Lower lobe of right lung (tissue), 2 donors: ENCODE measurements at places on chromosomes 12 and 14. TPM values are rescaled to one million over a fixed set of nuclear protein-coding genes. Genes with fewer than 3 reads are reported as not detected.

PLEKHD1 gene
- total RNA-seq: 0.47 TPM

TEX52 gene
- total RNA-seq: not detected

KCNJ8 gene
- 12.8 TPM for total RNA-seq

MYO1H gene
- 0.30 TPM for total RNA-seq

MANSC1 gene
- total RNA-seq: 23.7 TPM

GPR84 gene
- 0.65 TPM for total RNA-seq

DNA sequence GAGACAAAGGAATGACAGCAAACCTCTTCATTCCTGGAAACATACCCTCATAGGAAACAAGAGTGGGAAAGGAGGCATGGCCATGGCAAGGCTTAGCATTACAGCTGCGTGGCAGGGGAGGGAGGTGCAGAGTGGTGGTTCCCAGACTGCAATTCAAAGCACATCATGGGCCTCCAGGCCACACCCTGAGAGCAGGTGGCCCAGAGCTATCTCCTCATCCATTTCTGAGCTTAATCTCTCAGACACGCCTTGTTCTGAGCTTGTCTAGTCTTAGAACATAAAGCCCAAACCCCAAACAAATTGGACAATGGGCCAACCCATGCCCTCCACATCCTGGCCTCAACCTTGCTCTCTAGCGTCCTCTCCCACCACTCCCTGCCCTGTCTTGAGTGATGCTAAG is 5.9 kb upstream of the KRT3 start:
- no peak for DNase-seq

DNA sequence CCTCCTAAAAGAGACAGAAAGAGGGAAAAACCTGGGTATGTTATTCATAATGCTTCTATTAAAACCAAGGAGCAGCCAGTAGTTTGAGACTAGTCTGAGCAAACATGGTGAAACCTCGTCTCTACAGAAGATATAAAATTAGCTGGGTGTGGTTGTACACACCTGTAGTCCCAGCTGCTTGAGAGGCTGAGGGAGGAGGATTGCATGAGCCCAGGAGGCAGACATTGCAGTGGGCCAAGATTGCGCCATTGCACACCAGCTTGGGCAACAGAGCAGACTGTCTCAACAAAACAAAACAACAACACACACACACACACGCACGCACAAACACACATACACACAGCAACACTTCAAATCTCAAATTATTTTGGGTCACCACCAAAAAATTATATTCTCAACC is 27.8 kb downstream of the HECTD4 start:
- no peak for DNase-seq

- DNase-seq: no peak
These were observed 3.9 kb downstream of the KRT2 start for GRCh38 chr12:52648012-52648550.

GRCh38 chr12:57456145-57456700 is 1.1 kb downstream of the INHBE start:
- DNase-seq: no peak

DNA sequence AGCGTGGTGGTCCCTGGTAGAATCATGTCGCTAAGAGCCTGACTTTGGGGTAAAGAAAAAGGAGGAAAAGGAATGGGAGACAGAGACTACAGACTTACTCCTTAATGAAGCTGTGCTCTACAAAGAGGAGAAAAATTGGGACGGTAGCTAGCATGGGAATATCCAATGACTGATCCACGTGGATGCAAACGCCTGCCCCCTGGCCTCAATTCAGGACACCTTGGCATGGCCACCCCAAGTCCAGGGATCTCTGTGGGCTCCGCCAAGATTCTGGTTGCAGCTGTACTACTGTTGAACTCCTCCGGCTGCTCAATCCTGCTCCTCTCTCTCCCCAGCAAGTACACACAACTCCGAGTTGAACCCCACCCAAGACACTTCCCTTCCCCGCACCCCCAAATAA is 70.5 kb upstream of the DIO3 start:
- DNase-seq: peak; percentile 24

DNA sequence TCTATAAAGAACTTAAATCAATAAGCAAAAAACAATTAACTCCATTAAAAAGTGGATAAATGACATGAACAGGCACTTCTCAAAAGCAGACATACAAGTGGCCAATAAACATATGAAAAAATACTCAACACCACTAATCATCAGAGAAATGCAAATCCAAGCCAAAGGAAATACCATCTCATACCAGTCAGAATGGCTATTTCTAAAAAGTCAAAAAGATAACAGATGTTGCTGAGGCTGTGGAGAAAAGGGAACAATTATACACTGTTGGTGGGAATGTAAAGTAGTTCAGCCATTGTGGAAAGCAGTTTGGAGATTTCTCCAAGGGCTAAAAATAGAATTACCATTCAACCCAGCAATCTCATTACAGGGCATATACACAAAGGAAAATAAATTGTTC is 234.5 kb upstream of the PLXNC1 start:
- DNase-seq: no peak

GRCh38 chr12:54859502-54859901 is 5.2 kb downstream of the MUCL1 start:
- DNase-seq: no peak

DNA sequence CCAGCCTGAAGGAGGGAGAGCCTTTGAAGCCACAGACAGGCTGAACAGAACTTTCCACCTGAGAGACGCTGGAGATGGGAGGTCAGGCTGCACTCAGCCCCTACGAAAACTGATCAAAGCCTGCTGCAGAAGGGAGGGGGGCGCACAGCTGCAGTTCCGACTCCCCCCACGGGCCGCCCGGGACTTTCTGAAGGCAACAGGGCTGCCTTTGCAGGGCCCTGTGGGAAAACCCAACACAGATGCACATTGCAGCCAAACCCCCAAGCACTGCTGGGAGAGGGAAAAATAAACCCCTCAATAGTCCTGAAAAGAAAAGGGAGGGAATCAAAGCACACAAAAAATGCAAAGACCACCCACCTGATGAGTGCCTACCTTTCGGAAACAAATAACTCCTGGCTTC is 290.6 kb downstream of the ZFP36L1 start:
- DNase-seq: no peak

DNA sequence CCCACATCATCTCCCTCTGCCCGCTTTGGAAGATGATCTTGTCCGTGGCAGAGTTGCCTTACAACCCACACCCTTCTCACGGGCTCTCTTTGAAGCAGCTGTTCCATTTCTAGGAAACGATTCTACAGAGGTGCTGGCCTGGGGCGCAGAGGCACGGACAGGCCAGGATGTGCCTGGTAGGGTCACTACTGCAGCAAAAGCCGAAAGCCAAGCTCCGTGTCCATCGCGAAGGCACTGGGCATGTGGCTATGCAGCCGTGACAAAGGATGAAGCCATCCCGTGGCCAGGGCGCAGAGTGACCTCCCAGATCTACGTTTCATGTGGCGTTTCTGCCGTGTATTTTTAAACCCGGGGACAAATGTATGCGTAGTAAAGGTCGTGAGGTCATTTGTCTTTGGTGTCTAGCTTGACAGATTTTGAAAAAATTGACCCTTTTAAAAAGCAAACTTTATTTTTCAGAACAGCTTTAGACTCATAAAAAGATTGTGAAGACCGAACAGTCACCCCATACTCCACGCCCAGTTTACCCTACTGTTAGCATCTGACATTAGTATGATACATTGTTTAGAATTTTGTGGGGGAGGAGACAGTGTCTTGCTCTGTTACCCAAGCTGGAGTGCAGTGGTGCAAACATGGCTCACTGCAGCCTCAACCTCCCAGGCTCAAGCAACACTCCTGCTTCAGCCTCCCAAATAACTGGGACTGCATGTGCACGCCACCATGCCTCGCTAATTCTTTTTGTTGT is 40.4 kb upstream of the NCOR2 start:
- DNase-seq: no peak

GRCh38 chr12:89477633-89478279 is 46.8 kb downstream of the GALNT4 start:
- no peak for DNase-seq

GRCh38 chr12:34219046-34219770 is 196.9 kb downstream of the ALG10 start:
- DNase-seq: no peak

DNA sequence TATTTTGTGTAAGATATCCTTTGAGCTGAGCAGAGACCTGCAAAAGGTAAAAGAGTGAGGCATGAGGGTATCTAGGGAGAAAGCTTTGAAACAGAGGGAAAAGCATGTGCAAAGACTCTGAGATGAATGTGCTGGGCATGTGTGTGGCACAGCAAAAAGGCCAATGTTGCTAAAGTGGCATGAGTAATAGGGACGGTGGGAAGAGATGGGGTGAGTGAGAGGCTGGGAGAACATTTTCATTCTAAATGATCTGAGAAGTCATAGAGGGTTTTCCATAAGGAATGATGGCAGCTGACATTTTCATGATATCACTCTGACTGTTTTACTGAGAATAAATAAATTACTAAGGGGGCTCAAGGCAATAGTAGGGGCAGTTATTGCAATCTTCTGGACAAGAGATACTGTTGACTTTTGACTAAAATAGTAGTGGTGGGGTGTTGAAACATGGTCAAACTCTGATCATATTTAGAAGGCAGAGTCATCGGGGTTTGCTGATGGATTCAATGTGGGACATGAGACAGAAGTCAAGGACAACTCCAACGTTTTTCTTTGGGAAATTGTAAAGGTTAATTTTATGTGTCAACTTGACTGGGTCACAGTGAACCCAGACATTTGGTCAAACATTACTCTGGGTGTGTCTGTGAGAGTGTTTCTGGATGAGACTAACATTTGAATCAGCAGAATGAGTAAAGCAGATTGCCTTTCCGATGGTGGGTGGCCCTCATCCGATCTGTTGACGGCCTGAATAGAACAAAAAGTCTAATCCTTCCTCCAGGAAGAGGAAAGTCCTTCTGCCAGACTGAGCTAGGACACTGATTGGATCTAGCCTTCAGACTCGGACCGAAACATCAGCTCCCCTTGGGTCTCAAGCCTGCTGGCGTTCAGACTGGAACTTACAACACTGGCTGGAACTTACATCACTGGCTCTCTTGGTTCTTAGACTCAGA is 193.9 kb upstream of the PLXNC1 start:
- DNase-seq: no peak

DNA sequence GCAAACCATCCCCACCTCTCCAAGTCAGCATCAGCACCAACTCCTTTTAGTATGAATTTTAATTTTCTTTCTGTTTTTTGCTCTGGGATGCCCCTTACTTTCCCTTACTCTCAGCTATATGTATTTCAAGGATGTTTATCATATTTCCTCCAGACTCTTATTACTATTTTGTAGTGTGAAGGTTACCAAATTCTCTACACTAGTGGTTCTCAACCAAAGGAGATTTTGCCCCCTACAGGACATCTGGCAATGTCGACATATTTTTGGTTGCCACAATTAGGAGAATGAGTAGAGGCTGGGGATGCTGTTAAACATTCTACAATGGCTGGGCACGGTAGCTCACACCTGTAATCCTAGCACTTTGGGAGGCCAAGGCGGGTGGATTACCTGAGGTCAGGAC is 29.1 kb upstream of the SOS2 start:
- no peak for DNase-seq

- DNase-seq: no peak
These were observed 13.9 kb upstream of the TNFRSF1A start for GRCh38 chr12:6355491-6356373.

DNA sequence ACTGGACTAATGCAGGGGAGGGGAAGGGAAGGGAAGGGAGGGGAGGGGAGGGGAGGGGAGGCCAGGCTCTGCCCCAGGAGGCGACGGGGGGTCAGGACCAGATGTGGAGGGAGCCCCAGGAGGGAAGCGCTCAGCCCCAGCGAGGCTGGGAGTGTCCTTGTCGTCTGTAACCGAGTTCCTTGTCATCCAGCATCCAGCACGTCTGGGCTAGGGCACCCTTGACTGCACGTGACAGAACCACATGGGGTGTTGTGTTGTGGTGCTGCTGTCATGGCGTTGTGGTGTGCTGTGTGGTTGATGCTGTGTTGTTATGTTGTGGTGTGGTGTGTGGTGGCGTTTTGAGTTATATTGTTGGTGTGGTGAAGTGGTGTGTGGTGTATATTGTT is 28.4 kb upstream of the SFSWAP start:
- no peak for DNase-seq

- no peak for DNase-seq
These were observed 127.2 kb upstream of the TMEM132D start for GRCh38 chr12:130031041-130031440.

- DNase-seq: no peak
These were observed 47.7 kb downstream of the B4GALNT3 start for GRCh38 chr12:507391-507796.

GRCh38 chr12:67394550-67394949 is 125.4 kb downstream of the CAND1 start:
- DNase-seq: no peak

DNA sequence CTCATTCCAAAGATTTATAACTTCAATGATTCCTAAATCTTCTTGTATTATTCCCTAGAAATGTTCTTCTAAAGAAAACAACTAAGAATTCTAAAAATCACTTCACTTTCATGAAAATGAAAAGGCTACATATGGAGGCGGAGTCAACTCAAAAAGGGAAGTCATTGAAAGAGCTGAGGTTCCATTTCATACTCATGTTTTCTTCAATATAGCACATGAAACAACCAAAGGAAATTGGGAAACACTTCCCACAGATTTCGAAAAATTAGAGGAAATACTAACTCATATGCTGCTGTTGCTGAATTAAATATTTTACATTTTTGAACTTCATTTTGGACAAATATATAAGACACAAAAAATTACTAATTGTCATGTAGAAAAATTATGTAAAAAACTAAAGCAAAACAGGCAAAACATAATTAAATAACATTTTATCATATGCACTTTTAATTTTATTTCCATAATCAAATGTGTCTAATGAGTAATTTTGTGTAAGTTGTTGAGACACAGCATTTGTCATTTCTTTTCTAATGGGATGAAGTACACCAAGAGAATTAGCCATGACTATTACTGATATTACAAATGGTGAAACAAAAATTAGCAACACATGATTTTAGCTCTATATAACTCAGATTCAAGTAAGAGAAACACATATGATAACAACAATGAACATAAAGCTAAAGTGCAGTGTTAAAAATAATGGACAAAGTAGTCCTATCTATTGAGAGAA is at the start of gene CD163:
Gene CD163, minus strand, starts transcription at position 92 of the 730 bp plus-strand sequence. Its CDS starts 87 bp downstream, at position 5.
- DNase-seq: no peak

GRCh38 chr12:51421266-51421884 is 3.3 kb upstream of the SLC4A8 start:
- DNase-seq: no peak

- no peak for DNase-seq
These were observed 18.2 kb upstream of the RD3L start for GRCh38 chr14:103960457-103961055.

DNA sequence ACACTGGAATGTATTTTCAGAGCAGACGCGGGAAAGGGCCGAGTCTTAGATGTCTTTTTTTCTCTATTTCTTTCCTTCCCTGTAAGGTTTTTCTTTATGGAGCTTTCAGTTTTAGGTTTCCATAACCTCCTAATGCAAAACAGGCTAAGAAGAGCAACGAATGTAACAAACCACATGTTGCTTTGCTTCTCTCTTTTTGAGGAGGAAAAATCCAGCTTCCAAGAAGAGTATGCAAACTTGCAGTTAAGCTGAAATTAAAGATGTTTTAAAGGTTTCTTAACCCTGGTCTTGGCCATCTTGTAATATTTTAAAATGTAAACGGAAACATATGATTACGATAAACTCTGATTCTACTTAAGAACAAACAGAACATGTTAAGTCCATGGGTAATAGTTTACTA is 86.9 kb downstream of the PRICKLE1 start:
- DNase-seq: no peak

- DNase-seq: no peak
These were observed 31.5 kb downstream of the SCN8A start for GRCh38 chr12:51622564-51622963.

- no peak for DNase-seq
These were observed 101.1 kb upstream of the SFSWAP start for GRCh38 chr12:131609762-131610161.
